ENCODE measurements at places on chromosomes 6 and 20.

- no peak for DNase-seq
Observed at GRCh38 chr20:33814238-33814712, 3.1 kb downstream of the CHMP4B start.

DNA sequence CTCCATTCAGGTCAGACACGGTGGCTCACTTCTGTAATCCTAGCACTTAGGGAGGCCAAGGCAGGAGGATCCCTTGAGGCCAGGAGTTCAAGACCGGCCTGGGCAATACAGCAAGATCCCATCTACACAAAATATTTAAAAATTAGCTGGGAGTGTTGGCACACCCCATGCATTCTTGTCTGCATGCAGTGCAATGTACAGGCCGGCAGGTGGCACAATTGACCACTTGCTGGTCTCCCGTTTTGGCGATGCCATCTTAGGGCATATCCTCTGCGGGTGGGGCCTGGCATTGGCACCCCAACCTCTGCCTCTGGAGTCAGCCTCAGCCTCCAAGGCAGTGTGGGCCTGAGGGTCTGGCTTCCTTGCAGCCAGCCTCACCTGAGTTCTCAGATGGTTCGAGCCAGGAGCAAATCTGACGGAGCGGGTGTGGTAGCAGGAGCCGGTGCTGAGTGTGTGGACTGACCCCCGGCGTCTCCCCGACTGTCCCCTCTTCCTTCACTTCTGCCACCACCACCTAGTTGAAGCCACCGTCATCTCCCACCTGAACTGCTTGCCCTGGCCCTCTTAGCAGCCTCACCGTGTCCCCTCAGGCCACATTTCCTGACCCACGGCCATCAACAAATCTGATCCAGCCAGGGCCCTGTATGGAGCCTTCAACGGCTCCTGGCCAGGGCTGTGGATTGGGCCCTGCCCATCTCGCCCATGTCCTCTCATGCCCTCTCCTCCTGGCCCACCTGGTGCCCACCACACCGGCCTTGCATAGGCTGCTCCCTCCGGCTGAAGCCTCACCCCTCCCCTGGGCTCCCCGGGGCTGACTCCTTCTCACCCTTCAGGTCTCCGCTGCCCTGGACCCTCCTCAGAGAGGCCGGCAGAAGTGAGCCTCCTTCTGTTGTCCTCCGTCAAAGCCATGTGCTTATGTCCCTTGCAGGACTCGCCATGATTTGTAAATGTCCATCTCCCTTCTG, 44.0 kb downstream of the EFCAB8 start:
- peak; percentile 77 for DNase-seq

- DNase-seq, result no peak
Observed at GRCh38 chr6:162238675-162239074, 488.9 kb downstream of the PRKN start.

DNA sequence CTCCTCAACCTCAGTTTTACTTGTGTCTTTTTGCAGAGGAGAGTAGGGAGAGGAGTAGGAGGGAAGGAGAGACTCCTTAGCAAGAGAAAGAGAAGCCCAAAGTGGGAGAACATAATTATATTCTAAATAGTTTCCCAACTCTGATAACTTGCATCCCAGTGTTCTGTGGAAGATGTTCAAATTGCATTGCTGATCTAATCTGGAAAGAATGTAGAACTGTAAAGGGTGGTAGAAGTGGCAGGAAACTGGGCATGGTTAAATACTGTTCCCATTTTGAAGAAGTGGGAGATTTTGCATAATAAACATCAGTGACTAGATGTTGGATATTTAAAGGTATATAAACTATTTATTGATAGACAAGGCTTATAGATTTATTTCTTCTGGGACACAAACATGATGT, 42.6 kb upstream of the HMGN3 start:
- DNase-seq, result no peak

- DNase-seq, result no peak
Observed at GRCh38 chr6:40042232-40042631, 108.0 kb upstream of the MOCS1 start.

GRCh38 chr6:109051301-109052017, 43.2 kb downstream of the SESN1 start:
- DNase-seq, result peak; percentile 43

GRCh38 chr6:56003616-56004015, 128.2 kb upstream of the BMP5 start:
- no peak for DNase-seq

DNA sequence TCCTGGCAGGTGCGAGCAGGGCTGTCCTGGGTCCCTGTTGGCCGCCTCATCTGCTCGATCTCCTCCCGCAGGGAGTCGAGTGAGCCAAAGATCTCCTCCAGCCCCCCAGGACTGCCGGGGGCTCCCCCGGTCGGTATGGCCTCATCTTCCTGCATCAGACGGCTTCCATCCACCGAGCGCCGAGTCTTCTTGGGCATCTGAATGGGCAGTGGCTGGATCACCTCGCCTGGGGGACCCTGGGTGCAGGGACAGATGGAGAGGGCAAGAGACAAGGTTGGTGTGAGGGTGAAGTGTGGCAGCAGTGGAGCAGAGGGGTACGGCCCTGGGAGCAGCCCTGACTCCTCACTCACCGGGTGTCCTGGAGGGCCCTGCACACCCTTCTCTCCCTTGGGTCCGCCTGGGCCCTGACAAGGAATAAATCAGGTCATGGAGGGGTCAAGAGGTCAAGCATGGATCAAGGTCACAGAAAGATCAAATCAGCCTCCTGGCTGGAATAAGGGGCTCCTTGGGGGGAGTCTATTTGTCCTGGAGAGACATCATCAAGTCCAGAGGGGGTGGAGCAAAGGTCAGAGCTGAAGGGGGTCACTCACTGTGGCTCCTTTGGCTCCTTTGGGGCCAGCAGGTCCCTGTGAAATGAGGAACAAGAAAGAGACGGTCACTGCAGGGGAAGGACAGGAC, 26.5 kb downstream of the COL11A2 start:
- DNase-seq, result no peak

DNA sequence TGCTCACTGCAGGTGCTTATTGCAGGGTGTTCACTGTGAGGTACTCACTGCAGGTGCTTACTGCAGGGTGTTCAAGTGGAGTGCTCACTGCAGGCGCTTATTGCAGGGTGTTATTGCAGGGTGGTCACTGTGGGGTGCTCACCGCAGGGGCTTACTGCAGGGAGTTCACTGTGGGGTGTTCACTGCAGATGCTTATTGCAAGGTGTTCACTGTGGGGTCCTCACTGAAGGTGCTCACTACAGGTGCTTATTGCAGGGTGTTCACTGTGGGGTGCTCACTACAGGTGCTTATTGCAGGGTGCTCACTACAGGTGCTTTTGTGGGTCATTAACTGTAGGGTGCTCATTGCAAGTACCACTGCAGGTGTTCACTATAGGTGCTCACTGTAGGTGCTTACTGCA, 20.2 kb downstream of the APMAP start:
- DNase-seq, result no peak

GRCh38 chr6:41644297-41644879, 6.1 kb downstream of the MDFI start:
- no peak for DNase-seq

GRCh38 chr20:36541768-36542488, 609 bp downstream of the MYL9 start:
- no peak for DNase-seq

GRCh38 chr6:429515-430121, 38.1 kb downstream of the IRF4 start:
- DNase-seq, result no peak

GRCh38 chr6:50706575-50706974, 6.8 kb upstream of the TFAP2D start:
- no peak for DNase-seq

DNA sequence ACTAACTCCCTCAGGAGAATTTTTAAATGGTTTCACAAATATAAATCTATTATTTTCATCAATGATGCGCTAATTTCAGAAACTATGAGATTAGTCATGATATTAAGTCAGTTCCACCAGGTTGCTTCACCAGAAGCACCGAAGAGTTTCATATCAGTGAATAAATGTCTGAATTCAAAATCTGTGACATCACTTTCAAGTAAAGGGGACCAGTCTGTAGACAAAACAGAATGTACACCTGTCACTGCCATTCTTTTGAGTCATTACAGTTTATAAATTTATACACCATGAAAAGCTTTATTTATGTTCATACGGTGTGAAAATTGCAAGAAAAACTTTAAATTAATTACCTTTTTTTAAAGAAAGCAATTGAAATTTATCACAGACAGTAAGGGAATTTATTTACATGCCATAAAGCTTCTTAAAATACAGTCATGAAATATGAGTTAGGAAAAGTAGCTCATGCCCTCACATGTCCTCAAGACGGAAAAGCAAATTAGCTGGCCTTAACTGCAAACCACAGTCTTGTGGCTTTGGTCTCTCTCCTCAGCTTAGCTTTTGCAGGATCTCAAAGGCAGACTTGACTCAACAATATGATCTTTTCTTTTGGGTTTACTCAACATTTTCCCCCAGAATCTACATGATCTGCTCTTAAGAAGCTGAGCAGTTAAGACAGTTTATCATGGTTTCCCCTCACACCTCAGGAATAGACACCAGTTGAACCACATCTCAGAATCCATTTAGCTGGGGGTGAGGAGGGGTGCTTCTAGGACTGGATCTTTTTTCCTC, 177.7 kb upstream of the MCHR2 start:
- DNase-seq, result no peak

DNA sequence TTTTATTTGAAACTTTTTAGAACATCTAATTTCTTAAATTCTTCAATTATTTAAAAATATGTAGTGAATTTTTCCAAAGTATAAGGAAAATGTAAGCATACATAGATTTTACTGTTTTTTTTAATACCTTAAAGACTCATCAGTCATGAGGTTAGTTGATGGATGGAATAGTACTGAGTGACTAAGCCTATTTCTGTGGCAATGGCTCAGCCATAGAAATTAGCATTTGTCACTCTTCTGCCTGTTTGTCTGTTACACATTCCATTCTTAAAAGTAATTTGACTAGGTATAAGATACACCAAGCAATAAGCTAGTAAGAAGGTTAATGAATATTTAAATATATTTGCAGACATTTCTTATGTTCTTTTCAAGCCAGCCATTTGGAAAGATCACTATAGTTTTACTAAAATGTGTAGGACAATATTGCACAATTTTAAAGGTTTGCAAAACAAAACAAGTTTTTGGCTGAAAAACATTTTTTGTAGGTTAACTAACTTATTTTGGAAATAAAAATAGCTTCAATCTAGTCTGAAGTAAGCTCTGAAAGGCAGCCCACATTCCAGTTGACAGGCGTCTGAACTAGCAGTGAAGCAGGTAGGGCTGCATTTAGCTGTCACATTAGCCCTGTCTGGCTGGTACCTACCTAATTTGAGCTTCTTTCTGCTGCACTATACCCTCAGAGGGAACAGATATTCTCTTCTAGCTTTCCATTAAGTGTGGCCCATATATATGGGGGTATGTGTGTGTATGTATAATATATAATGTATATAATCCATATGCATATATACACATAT, 385.7 kb downstream of the GRIK2 start:
- no peak for DNase-seq

DNA sequence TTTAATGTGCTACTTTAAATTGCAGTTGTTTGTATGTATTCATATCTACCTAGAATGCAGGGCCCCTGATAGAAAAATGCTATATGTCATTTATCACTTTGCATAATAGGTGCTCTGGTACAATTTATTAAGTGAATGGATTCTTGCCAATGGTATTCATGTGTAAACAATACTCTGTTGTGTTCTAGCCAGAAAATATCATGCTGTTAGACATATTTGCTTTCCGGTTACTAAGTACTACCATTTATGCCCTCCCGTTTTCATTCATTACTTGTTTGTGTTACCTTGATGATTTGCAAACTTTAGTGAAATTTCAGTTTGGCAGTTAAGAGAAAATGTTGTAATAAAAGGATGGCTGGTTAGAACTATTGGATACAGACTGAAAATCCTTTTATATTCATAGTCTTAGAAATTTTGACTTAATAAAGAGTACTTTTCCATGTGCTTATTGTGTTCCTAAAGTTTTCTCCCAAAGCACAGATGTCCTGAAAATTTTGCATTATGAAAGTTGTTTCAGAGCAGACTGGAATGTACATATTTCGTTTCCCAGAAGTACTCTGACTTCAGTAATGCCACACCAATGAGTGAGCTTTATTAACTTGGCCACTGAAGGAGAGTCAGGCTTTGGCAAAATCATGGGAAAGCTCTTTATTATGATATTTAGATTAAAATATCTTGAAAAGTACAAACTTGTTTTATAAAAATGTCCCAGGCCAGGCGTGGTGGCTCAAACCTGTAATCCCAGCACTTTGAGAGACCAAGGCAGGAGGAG, 31.5 kb downstream of the RPF2 start:
- peak; percentile 35 for DNase-seq

- DNase-seq, result no peak
Observed at GRCh38 chr6:53566755-53567154, 21.9 kb upstream of the GCLC start.

DNA sequence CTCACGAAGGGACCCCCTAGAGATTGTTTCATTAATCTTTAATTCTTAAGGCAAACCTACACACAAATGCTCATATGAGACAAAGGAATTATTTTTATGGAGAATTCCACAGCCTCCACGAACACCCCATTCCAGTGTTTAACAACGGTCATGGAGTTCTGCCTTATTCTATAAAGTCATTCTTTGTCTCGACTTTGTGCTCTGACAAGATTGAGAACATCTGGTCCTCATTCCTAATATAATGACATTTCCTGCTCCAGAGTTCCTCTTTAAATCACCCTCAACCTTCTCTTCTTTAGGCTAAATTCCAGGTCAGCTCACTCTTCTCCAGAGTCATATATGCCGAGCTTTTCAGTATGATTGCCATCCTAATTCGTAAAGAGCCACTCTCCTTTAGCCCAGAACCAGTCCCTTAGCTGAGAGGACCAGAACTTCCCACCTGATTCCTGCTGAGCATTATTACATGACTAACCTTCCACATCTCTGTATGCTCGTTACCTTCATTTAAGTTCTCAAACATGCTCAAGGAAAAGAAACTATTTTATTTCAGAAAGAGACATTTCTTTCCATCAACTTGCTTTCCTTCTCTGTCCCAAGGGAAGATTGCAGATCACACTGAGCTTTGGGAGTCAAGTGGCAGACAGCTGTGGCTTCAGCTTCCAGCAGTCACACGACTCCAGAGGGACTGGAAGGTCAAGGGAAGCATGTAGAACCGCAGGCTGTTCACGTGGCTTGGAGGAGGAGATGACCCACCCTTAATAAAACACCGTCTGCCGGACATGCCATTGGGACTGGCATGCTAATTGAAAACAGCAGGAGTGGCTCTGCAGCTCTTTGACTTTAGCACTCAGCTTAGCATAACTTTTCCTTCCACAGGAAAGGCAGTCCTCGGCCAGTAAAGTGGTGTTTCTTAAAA, 467.1 kb upstream of the HSF2 start:
- DNase-seq, result peak; percentile 42
